Panc1 (cell line): ENCODE measurements at places on chromosomes 12 and 14.

- no peak for DNase-seq
These were observed 18.2 kb downstream of the CINP start for GRCh38 chr14:102344485-102344884.

DNA sequence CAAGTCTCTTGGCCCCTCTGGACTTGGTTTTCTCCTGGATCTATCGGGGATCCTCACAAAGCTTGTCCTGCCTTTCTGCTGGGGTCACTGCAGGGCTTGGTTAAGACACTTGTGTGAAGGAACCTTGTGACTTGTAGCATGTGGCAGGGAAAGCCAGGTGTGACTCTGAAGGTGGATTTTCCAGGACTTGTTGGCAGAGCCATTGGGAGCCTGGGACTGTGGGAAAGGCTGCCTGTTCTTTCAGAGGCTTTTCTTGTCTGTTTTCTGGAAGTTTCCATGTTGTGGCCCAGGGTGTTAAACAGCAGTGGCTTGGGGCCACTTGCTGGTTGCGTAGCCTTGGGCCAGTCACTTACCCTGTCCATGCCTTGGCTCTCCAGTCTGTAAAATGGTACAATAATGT, 12.6 kb downstream of the KMT5A start:
- no peak for DNase-seq

GRCh38 chr12:65539023-65539422, 260.5 kb downstream of the MSRB3 start:
- no peak for DNase-seq

DNA sequence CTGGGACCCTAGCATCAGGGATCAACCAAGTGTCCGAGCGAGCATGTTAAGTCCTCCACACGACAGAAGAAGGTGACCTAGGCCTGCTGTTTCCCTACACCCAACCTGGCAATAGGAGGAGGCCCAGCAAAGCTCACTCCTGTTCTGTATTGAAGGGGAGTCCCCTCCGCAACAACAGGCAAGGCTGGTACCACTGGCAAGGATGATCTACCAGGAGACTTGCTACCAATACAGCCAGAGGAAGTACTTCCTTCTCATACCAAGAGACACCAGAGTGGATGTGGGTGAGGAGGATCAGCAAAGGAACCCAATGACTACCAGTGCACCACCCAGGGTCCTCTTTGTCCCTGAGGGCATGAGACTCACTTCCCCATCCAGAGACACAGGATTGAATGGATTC, 4.9 kb downstream of the KLRC1 start:
- DNase-seq = no peak

DNA sequence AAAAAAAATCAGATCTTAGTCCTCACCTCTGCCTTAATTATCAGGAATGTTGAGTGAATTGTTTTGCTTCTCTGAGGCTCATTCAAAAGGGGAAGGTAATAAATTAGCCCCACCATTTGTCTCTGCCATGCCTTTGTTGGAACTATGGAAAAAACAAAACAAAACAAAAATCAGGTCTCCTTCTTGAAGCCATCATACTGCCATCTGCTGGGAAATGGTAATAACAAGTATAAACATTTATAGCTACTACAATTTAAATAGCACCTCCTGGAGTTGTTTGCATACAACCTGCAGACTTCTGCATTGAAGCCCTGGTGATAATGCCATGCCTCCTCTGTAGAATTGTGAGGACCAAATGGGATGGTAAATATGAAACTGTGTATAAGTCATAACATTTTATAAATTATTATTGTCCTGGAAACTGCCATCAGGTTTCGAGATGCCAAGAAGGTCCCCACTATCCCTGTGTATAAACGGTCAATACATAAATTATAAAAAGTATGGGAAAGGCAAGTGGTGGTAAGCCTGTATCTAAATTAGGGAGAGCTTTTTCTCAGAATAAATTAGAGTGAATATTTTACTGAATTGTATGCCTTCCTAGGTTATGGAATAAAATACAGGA, 87.2 kb upstream of the FGD4 start:
- peak; percentile 45 for DNase-seq

DNA sequence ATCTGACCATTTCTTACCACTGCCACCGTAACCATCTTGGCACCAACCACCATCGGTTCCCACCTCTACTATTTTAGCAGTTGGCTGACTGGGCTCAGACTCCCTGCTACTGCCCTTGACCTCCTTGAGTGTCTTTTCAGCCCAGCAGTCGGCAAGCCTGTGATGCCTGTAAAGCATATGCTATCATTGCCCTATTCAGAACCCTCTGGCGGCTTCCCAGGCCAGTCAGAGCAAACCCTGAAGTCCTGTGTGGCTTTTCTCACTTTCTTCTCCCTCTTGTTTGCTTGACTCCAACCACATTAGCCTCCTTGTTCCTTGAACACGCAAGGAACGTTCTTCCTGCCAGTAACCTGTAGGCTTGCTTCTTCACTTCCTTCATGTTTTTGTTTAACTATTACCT, 6.2 kb downstream of the IRAK3 start:
- DNase-seq = no peak

DNA sequence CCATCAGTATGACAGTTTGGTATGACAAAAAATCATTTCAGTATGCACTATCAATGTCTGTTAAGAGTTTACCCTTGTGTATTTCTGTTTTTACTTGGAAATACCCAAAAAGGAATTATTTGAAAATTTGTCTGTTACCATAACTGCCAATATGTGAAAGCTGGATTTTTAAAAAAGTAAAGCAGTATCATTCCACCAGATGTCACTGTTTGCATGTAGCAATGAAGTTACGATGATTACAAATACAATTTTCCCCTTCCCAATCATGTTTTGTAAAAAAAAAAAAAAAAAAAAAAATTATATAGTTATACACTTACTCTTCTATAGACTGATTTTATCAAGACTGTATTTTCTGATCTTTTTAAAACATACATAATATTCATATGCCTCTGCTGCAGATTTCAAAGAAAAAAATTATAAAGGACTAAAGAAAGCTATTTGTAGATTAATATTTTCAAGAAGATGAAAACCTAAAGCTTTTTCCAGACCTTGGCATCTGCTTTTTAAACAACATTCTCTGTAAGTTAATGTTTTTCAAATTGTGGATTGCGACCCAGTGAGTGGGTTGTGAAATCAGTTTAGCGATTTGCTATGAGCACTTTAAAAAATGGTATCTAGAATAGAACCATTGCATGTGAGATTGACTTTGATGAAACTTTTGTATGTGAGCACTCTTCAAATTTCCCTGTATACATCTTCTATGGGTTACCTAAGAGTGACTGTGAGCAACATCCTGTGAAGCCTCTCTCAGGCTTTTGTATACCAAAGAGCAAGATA, 114.2 kb downstream of the TTC6 start:
- DNase-seq = no peak

DNA sequence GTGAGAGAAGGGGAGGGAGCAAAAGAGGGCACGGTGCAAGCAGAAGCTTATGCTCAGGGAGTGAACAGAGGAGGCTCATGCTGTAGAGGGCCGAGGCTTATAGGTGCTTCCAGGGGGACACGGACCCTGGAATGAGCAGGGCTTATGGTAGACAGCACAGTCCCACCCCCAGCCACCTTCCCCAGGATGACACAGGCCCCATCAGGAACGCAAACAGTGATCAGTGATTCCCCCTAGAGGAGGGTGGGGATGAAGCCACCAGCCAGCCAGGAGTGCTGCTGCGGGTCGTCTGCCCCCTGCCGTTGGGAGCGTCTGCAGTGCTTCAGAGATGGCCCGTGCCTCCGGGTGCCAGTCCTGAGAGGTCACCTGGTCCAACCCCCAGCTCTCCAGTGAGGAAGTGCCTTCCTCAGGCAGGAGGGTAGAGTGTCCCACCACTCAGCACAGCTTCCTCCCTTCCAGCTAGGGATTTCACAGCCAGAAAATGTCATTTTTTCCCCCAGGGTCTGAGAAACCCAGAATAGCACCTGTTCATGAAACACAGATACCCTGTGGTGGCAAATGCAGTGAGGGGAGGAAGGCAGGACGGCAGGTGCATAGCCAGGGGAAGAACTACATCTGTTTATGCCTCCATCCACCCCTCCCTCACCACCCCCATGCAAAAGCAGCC, 60.7 kb downstream of the SLC6A12 start:
- peak; percentile 25 for DNase-seq
